Naive thymus-derived CD4-positive, alpha-beta T cell (primary cell): ENCODE measurements at places on chromosomes 4 and X.
A peak's percentile ranks its signal among the peaks of the same experiment; 100 is the strongest.

GRCh38 chrX:69396916-69397315 lies 107.2 kb upstream of the NALF2 start:
- no peaks in the 10 kb centered on the region for H3K27me3 ChIP-seq
- H3K4me3 ChIP-seq: no peak overlapping the region
- H3K27ac ChIP-seq: no peak overlapping the region
- no peaks in the 10 kb centered on the region for H3K4me1 ChIP-seq
- DNase-seq: no peak

DNA sequence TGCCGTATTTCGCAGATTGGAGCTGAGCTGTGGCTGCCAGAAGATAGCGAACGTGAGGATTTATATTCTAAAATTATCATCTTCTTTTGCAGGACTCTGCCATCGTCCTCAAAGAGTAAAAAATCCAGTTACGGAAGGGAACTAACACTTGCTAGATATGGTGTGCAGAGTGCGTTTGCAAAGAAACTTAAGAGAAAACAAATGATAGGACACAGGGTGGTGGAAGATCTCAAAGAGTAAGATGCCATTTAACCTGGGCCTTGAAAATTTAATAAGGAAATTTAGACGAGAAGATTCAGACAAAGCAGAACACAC lies 566 bp downstream of the LARP7 start:
- peak overlapping the region; percentile 98 for H3K4me3 ChIP-seq
- no peaks in the 10 kb centered on the region for H3K36me3 ChIP-seq
- H3K27ac ChIP-seq: peak overlapping the region; percentile 88
- DNase-seq: no peak
- peaks cover 22% of the 10 kb centered on the region for H3K4me1 ChIP-seq

GRCh38 chr4:59387759-59388758 lies 1812.1 kb upstream of the ADGRL3 start:
- no peak for DNase-seq
- H3K27ac ChIP-seq: no peak overlapping the region
- H3K4me3 ChIP-seq: no peak overlapping the region
- no peaks in the 10 kb centered on the region for H3K36me3 ChIP-seq
- H3K4me1 ChIP-seq: no peaks in the 10 kb centered on the region
- H3K27me3 ChIP-seq: no peaks in the 10 kb centered on the region

DNA sequence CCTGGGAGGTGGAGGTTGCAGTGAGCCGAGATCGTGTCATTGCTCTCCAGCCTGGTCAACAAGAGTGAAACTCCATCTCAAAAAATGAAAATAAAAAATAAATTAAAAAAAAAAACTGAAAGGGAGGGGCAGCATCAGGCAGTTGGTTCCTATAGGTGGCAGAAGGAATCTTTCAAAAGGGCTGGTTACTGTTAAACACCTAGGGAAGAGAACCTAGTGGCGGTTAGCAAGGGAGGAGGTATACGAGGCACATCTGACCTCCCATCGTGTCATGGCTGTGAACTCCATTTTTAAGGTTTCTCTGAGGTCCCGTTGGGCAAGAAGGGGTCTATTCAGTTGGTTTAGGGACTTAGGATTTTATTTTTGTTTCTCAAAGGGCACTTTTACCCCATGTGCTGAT lies 150.1 kb downstream of the SLC7A11 start:
- no peak overlapping the region for H3K27ac ChIP-seq
- no peaks in the 10 kb centered on the region for H3K36me3 ChIP-seq
- no peaks in the 10 kb centered on the region for H3K27me3 ChIP-seq
- no peaks in the 10 kb centered on the region for H3K4me1 ChIP-seq
- no peak for DNase-seq

DNA sequence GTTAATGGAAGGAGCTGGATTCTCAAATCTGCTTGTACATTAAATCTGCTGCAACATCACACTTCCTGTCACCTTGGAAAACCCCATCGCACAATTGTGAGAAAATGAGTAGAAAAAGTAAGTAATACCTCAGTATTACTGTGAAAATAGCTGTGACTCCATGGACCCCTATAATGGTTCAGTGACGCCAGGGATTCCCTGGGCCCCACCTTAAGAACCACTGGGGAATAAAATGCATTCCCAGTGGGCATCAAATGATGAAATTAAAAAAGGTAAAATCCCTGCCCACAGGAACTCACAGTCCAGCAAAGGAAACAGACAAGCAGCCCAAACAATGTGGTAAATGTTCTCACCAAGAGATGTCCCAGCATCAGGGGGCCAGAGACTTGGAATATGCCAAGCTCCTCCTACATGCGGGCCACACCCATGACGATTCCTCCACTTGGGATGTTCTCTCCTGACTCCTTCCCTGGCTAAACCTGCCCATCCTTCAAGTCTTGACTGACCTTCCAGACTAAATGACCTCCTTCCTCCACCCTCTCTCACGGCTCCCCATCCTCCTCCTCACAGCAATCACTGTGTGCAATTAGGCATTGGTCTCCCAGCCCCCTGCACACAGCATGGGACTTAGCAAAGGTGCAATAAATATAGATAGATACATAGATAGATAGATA lies 2.6 kb downstream of the EVC2 start:
- no peak overlapping the region for H3K4me3 ChIP-seq
- H3K4me1 ChIP-seq: no peaks in the 10 kb centered on the region
- no peaks in the 10 kb centered on the region for H3K27me3 ChIP-seq

GRCh38 chr4:4727536-4727935 lies 131.9 kb upstream of the MSX1 start:
- no peaks in the 10 kb centered on the region for H3K4me1 ChIP-seq
- H3K27me3 ChIP-seq: no peaks in the 10 kb centered on the region
- DNase-seq: no peak
- H3K36me3 ChIP-seq: no peaks in the 10 kb centered on the region
- no peak overlapping the region for H3K4me3 ChIP-seq
- H3K27ac ChIP-seq: no peak overlapping the region

GRCh38 chr4:139053909-139054308 lies 38.3 kb downstream of the NOCT start:
- no peak overlapping the region for H3K27ac ChIP-seq
- H3K4me3 ChIP-seq: no peak overlapping the region
- peaks cover 31% of the 10 kb centered on the region for H3K36me3 ChIP-seq

- no peaks in the 10 kb centered on the region for H3K4me1 ChIP-seq
- H3K4me3 ChIP-seq: no peak overlapping the region
- H3K27ac ChIP-seq: no peak overlapping the region
- H3K27me3 ChIP-seq: no peaks in the 10 kb centered on the region
These were observed 102.2 kb upstream of the MAP3K15 start for GRCh38 chrX:19617550-19617949.

GRCh38 chr4:172155838-172156345 lies 342.7 kb downstream of the GALNTL6 start:
- no peak for DNase-seq
- no peak overlapping the region for H3K4me3 ChIP-seq
- H3K4me1 ChIP-seq: no peaks in the 10 kb centered on the region
- H3K27ac ChIP-seq: no peak overlapping the region
- H3K27me3 ChIP-seq: no peaks in the 10 kb centered on the region
- no peaks in the 10 kb centered on the region for H3K36me3 ChIP-seq

DNA sequence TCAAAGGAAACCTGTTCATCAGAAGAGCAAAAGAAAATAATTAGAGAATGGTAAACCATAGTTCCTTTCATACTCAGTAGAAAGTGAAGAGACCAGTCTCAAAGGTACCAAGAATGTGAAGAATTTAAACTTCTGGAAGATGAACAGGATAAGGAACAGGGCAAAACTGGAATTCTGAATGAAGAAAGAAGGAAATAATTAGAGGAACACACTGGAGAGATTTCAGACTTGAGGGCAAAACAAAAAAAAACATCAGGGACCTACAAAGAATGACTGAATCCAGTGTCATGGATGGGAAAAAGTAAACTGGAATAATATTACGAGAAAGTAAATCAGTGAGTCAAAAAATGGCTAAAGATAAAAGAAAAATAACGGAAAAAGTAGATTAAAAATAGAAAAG lies 245.6 kb upstream of the NEIL3 start:
- H3K4me1 ChIP-seq: no peaks in the 10 kb centered on the region
- no peaks in the 10 kb centered on the region for H3K27me3 ChIP-seq
- no peak for DNase-seq
- H3K27ac ChIP-seq: no peak overlapping the region

DNA sequence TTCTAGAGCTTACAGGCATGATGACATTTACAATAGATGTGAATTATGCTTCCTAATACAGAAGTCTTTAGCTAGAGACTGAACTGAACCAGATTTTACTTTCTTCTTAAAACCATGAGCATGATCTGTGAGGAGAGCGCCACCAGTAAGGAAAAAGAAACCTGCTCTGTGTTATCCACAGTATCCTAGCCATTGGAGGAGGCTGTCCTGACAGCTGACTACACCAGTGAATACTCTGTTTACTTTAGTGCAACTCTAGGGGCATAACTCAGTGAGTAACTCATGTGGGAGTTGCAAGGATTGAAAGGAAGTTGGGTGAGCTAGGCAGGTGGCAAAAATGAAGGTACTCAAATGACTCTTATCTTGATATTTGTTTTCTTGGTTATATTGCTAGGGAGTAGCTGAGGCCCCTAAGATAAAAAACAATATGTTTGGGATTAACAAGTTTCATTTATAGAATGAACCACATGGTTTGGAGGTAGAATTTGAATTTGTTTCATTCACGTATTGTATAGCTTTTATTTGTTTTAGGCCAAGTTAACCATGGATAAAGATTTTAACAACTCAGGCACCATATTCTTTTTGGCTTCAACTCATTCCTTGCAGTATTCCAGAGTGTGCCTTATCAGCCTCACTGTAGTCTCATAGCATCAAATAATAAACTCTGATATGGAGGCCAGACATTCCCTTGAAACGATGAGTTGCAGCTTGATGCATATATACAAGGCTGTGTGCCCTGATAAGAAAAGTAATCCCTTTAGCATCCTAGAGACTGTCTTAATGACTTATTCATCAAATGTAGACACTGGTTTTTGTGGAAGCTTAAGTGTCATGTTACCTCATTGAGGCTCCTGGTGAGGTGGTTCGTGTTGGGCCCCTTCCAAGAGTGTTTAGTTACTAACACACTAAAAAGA lies 2.5 kb downstream of the BMP3 start:
- no peaks in the 10 kb centered on the region for H3K36me3 ChIP-seq
- no peaks in the 10 kb centered on the region for H3K4me1 ChIP-seq
- no peak overlapping the region for H3K27ac ChIP-seq
- H3K4me3 ChIP-seq: no peak overlapping the region
- DNase-seq: no peak
- no peaks in the 10 kb centered on the region for H3K27me3 ChIP-seq

DNA sequence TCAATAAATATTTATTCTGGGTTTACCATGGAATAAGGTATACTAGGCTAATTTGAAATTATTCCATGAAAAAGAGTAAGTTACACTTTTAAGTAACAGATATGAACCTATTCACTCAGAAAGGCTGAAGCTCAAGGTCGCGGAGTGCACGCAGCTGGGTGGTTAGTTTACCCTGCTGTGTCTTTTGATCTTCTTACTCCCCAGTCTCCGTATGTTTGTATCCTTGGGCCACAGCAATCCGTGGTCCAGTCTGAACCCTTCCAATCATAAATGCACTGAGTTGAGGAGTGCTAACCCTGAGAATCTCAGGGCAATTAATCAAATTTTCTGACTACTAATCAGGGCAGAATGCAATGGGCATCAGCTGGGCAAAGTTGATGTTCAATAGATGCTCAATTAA lies 33.9 kb downstream of the RPS3A start:
- no peaks in the 10 kb centered on the region for H3K27me3 ChIP-seq
- no peak overlapping the region for H3K4me3 ChIP-seq
- DNase-seq: no peak

GRCh38 chrX:24398766-24399165 lies 38.3 kb downstream of the SUPT20HL1 start:
- H3K4me3 ChIP-seq: no peak overlapping the region
- no peaks in the 10 kb centered on the region for H3K36me3 ChIP-seq
- DNase-seq: no peak
- no peaks in the 10 kb centered on the region for H3K27me3 ChIP-seq
- H3K27ac ChIP-seq: no peak overlapping the region

DNA sequence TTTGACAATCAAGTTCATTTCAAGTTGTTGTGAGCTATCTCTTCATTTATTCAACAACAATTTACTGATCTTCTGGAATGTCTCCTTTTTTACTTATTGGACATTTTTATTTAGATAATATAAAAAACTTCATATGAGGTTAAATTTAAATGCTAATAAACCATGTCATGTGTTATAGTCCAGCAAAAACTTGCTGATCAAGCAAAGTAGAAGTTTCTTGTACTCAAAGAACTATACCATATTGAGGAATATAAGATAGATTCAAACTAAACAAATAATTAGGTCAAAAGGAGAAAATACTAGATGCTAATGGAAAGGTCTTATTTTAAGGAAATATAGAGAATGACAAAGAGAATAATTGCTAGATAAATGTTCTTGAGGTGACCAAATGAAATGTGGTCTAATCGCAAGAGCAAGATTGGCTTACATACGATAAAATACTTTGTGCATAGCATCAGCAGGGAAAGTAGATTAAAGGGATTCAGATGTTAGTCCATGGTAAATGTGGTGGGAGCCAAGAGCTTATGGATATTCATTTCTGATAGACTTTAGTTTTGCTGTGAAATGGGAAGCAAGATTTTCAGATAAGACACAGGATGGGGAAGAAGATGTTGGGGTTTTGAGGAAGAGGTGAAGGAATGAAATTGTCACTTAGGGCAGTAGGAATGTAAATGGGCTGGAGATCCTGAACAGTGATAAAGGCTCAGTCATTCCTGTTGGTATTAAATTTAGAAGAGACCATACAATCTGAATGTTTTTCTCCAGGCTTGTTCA lies 229.5 kb downstream of the MAPK10 start:
- no peaks in the 10 kb centered on the region for H3K4me1 ChIP-seq
- H3K27ac ChIP-seq: no peak overlapping the region
- no peak for DNase-seq

- no peak overlapping the region for H3K4me3 ChIP-seq
- no peaks in the 10 kb centered on the region for H3K36me3 ChIP-seq
- no peak overlapping the region for H3K27ac ChIP-seq
- H3K27me3 ChIP-seq: no peaks in the 10 kb centered on the region
These were observed 586.1 kb upstream of the PITX2 start for GRCh38 chr4:111208970-111209369.

DNA sequence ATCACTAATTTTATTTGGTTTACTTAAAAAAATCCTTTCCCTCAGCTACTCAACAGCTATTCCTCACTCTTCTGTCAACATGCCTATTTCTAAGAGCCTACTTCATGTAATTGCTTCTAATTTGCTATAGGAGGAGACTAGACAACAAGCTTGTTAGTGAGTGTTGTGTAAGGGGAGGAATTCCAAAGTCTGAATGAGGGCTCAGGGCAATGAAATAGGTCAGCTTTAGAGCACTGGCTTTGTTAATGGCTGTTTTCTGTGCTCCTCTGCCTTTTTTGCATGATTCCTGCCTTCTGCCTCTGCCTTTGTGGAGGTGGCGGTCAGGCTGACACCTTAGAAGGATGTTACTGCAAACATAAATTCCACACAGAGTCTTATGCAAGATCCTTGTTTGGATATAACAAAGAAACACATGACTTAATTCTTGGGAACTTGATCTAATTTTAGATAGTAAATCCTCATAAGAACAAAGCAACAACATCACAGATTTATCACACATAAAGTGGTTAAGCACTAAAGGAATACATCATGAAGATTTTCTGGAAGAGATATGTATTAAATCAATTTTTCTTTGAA lies 15.0 kb upstream of the PAGE1 start:
- no peak overlapping the region for H3K4me3 ChIP-seq
- H3K27ac ChIP-seq: no peak overlapping the region
- H3K36me3 ChIP-seq: no peaks in the 10 kb centered on the region

GRCh38 chr4:88975958-88976774 lies 80.8 kb downstream of the FAM13A start:
- no peak for DNase-seq
- H3K27ac ChIP-seq: no peak overlapping the region
- H3K36me3 ChIP-seq: no peaks in the 10 kb centered on the region
- no peaks in the 10 kb centered on the region for H3K27me3 ChIP-seq
- H3K4me3 ChIP-seq: no peak overlapping the region
- no peaks in the 10 kb centered on the region for H3K4me1 ChIP-seq
